ENCODE measurements at places on chromosomes 7 and 10. TPM values are rescaled to one million over a fixed set of nuclear protein-coding genes. Genes with fewer than 3 reads are reported as not detected.

- peak; percentile 75 for DNase-seq
- no peaks in the 10 kb centered on the region for H3K27me3 ChIP-seq
- peaks cover 5% of the 10 kb centered on the region for H3K36me3 ChIP-seq
- peak overlapping the region; percentile 98 for H3K27ac ChIP-seq
- H3K4me3 ChIP-seq = peak overlapping the region; percentile 88
Measured at GRCh38 chr7:27113991-27114769, 11.7 kb upstream of the HOXA2 start.

GRCh38 chr10:43665054-43665453 is 16.4 kb upstream of the ZNF32 start:
- DNase-seq = no peak
- H3K27me3 ChIP-seq = peaks cover 15% of the 10 kb centered on the region
- no peaks in the 10 kb centered on the region for H3K4me1 ChIP-seq
- no peak overlapping the region for H3K4me3 ChIP-seq
- H3K36me3 ChIP-seq = no peaks in the 10 kb centered on the region
- no peak overlapping the region for H3K27ac ChIP-seq

The VAX1 gene
- not detected for total RNA-seq

DNA sequence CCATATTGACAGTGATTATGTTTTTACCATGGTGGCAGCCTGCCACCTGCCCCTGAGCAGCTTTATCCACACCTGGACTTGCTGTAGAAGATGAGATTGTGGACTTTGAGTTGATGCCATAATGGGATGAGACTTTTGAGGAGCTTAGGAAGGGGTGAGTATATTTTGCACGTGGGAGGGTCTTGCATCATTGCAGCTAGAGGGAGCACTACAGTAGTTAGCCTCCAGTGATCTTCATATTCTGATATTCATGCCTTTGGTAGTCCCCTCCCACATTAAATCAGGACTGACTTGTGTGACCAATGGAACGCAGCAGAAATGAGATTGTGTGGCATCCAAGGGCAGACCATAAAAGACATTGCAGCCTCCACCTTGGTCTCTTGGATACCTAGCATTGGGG is 18.2 kb upstream of the COL13A1 start:
- no peaks in the 10 kb centered on the region for H3K36me3 ChIP-seq
- peaks cover 42% of the 10 kb centered on the region for H3K27me3 ChIP-seq
- no peak overlapping the region for H3K27ac ChIP-seq
- no peaks in the 10 kb centered on the region for H3K4me1 ChIP-seq
